Activated CD4-positive, alpha-beta T cell treated with anti-CD3 and anti-CD28 coated beads, Interleukin-2, amount 50 U/mL, for 1 hour (primary cell): ENCODE measurements at places on chromosomes 1 and 21.

- peak; percentile 64 for DNase-seq
Observed at GRCh38 chr1:26959722-26960624, at the start of gene KDF1. Gene KDF1, minus strand, starts transcription at chr1:26960468. Its CDS starts 8,088 bp downstream, at chr1:26952380.

DNA sequence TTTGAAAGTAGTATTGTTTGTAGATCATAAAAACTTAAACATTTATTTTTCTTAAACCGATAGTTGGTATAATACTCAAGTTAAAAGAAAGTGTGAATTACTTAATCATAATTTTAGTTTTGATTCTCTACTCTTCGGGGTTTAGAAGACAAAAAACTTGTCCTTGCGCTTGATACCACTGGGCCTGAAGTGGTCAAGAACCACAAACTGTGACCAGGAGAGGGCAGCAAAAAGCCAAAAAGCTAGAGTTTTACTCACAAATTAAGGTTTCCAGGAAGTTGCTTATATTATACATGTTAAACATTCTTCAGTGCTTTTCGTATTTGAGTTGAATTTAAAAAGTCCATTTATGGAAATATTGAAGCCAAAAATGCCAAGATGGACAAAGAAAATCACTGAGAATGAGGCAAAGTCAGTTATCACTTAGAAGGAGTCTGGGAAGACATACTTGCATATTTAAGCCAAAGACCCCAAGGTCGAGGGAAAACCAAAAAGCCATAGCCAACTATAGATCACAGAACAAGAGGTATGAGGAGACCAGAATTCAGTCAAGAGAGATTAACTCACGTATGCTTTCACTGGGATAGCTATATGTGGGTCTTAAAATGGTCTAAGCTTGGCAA is 34.2 kb downstream of the EFCAB7 start:
- DNase-seq, result peak; percentile 3

- DNase-seq, result no peak
Observed at GRCh38 chr1:56644919-56645676, at the start of gene PRKAA2. Gene PRKAA2, plus strand, starts transcription at chr1:56645314. Its CDS starts 74 bp downstream, at chr1:56645388.

- DNase-seq, result no peak
Observed at GRCh38 chr1:63688302-63688890, 85.4 kb upstream of the ROR1 start.

DNA sequence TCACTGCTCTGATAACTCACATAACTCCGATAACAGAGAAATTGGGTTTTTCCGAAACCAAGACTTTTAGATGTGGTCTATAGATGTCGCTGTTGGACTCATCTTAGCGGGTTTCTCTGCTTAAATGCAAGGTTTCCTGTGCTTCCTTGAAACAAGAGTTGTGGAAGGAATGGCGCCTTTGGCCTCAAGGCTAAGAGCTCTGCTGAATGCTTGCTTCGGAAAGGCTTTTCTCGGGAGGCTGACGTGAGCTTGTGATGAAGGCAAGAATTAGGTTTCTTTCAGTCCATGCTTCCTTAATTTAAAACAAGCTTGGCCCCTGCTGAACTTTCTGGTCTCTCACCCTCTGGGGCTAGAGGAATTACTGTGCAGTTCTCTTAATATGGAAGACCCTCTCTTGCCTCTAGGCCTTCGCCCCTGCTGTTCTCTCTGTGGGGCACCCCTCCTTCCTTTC is 113.5 kb downstream of the MAP3K21 start:
- DNase-seq, result no peak

- no peak for DNase-seq
Observed at GRCh38 chr1:56080123-56080522, 499.2 kb downstream of the PLPP3 start.

DNA sequence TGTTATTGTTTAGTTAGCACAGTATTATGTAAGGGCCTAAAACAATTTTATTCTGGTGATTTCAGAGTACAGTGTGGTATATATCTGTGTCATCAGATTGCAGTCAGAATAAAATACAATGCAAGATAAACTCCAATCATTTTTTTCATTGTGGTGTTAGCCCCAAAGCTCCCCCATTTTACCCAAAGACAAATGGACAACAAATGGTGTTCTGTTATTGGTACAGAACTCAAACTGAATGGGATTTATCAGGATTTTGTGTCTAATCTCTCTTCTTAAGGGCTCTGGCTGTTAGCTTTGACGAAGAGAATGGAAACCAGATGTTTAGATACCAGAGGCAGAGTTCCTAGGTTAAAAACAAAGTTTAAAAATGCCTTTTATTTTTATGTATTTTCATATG is 163.1 kb upstream of the USP25 start:
- DNase-seq, result no peak

GRCh38 chr1:204446413-204447111 is 34.9 kb upstream of the PPP1R15B start:
- peak; percentile 78 for DNase-seq

- DNase-seq, result no peak
Observed at GRCh38 chr1:101122452-101123166, 97.0 kb upstream of the DPH5 start.

DNA sequence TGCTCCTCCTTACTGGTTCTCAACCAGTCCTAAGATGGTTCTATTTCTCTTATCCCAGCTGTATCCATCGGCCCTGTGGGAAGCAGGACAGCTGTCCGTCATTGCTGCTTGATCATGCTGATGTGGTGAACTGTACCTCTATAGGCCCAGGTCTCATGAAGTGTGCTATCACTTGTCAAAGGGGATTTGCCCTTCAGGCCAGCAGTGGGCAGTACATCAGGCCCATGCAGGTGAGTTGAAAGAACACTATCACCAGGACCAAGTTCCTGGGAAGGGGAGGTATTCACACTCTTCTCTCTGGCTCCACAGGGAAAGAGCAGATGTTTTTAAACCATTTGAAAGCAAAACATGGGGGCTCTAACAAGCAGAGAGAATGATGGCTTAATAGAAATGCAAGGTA is 302.6 kb downstream of the PAPPA2 start:
- DNase-seq, result no peak
